Fibroblast of lung (primary cell): ENCODE measurements at places on chromosomes 6 and 20. TPM values are rescaled to one million over a fixed set of nuclear protein-coding genes. Genes with fewer than 3 reads are reported as not detected.
A peak's percentile ranks its signal among the peaks of the same experiment; 100 is the strongest.

DNA sequence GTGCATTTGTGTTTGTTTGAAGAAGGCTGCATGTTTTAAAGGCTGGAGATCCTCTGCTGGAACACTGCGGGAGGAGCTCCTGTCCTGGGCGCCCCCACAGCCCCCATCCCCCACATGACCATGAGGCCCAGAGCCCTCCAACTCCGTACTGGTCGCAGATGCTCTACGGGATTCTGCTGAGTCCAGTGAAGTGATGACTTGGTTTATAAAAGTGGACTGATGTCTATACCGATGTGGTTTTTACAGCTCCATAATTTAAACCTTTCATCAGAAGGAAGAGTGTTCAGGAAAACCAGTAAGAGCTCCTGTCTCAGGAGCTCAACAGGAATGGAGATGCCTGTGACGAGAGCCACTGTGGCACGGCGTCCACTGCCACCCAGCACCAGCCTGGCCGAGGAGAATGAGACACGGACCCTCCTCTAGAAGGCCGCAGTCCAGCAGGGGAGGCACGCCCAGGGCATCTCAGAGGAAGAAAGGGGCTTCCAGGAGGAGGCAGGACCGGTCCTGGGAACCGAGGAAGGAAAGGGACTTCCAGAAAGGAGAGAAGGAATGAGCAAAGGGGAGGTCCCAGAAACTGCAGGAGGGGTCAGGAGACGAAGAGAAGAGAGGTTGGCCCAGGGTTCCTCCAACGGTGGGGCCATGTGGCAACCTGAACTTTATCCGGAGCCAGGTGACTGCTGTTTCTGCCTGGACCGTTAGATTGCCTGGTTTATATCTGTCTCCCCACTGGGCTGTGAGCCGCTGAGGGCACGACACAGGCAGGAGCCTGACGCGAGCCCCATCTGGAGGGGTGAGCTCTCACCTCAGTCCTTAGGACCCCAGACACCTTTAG is 26.9 kb downstream of the BFSP1 start:
- peaks cover 6% of the 10 kb centered on the region for H3K4me1 ChIP-seq
- H3K36me3 ChIP-seq, result no peaks in the 10 kb centered on the region
- DNase-seq, result no peak

The SPATS1 gene
- under 0.01 TPM in 1 of 2 replicates, not detected in the other for total RNA-seq

DNA sequence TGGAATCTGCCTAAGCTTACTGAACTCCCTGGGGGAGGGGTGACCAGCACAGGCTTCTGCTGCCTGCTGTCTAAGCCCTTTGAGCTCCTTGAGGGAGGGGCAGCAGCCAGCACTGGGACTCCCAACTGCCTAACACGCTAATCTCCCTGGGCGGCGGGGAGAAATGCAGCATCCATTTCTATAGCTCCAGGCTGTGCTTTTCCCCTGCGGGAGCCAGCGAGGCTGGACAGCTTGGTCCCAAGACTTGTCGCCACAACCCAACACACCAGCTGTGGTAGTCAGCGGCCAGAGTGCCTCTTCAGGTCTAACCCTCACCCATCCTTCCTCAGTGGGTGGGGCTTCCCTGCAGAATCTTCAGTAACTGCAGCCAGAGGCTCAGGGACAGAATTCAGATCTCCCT is 64.6 kb downstream of the VGLL2 start:
- no peak overlapping the region for H3K4me3 ChIP-seq
- H3K36me3 ChIP-seq, result no peaks in the 10 kb centered on the region
- H3K27ac ChIP-seq, result no peak overlapping the region

DNA sequence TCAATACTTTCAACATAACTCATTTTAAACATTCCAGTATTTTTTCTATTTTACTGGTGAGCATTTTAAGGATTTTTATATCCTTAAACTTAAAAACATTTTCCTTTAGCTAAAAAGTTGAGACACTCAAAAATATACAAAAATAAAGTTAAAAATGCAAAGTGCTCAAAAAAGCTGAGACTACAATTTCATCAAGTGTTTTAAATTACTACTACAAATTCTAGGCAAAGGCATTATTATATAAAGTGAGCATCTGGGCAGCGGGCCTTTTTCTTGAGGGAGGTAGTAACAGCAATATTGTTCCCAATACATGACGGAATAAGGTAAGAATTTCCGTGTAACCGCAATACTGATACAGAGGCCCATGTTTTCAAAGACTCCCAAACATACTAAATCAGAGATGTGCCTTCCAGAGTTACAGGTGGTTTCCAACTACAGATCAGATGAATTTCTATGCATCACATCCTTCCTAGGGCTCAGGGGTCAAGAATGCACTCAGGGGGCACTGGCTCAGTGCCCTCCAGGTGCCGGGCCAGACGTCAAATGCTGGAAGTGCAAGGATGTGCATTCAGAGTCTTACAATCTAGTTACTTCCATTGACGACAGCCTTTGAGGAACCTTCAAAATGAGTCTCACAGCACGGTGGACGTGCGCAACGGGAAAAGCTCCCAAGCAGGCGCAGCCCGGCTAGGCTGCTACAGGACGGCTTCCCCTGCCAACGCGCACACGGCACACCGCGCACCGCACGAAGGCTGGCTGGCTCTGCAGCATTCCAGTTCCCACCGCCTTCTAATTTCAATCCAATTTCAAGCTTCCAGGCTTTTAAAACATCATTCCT is 1.7 kb downstream of the PHF10 start:
- peak overlapping the region; percentile 31 for H3K4me3 ChIP-seq
- peaks cover 2% of the 10 kb centered on the region for H3K4me1 ChIP-seq
- peak; percentile 86 for DNase-seq
- no peaks in the 10 kb centered on the region for H3K36me3 ChIP-seq
- H3K27ac ChIP-seq, result peak overlapping the region; percentile 73
- H3K27me3 ChIP-seq, result no peaks in the 10 kb centered on the region

DNA sequence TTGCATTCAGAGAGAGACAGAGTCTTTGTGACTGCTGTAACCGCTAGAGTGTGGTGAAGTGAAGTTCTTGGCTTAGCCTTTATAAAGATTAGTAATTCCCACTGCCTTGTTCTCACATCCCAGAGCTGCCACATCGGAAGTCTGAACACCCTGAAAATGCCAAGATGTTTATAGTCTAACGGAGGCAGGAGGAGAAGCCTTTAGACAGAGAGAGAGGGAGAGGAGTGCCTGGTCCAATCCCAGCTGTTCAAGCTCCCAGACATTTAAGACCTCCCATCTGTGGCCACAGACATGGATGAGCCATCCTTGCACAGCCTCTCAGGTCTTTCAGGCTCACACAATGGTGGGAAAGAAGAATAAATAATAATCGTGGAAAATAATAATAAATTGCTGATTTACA is 1422.8 kb upstream of the EYS start:
- no peak overlapping the region for H3K4me3 ChIP-seq
- no peaks in the 10 kb centered on the region for H3K4me1 ChIP-seq
- DNase-seq, result peak; percentile 2
- no peaks in the 10 kb centered on the region for H3K27me3 ChIP-seq

DNA sequence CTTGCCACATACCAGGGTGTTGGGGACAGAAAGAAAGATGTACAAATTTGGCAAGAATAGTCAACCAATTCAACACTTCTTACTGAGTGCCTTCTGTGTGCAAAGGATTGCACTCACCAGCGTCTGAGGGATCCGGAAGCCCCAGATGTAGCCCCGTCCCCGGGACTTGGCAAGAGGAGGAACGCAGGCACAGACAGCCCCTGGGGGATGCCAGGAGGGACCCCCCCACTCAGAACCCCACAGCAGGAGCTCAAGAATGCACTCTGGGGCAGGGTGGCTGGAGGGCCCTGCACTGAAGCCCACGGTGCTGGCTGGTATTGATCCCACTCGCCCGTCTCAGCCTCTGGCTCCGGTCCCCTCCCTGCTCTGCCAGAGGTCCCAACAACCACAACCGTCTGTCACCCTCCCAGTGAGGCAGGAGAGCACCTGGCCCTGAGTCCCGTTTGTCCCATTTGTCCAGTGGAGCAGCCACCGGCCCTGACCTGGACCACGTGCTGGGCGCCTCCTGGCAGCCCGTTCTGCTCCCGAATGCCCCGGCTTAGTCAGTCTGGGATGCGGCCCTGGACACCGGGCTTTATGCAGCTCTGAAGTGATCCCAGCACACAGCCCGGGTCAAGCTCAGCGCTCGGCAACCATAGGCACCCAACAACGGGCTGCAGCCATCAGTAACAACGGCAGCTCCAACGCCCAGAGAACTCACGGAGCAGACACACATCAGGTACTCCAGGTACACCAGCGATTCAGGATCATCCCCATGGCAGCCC is 128.7 kb downstream of the DLL1 start:
- no peaks in the 10 kb centered on the region for H3K4me1 ChIP-seq
- H3K36me3 ChIP-seq, result no peaks in the 10 kb centered on the region
- DNase-seq, result no peak
- H3K4me3 ChIP-seq, result no peak overlapping the region
- no peaks in the 10 kb centered on the region for H3K27me3 ChIP-seq
- H3K27ac ChIP-seq, result no peak overlapping the region

The POU5F1 gene
- under 0.01 TPM in 2 replicates for total RNA-seq

The TSHZ2 gene
- 2.6 and 5.4 TPM in 2 replicates for total RNA-seq

The SLC35F1 gene
- under 0.01 and 0.17 TPM in 2 replicates for total RNA-seq

DNA sequence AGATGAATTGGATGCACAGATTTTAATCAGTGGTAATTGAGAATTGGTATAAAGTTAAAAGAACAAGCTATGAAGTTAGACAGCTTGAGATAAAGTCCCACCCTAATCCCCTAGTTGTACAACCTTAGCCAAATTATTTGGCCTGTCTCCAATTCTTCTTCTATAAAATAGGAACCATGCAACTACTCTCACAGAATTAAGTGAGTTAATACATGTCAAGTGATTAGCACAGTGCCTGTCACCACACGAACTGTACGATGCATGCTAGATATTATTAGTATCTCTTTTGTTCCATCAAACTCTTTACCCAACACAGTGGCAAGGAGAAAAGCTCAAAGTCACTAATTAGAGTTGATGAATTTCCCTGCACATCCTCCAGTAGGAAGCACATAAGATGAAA is 44.7 kb downstream of the MBOAT1 start:
- no peak overlapping the region for H3K27ac ChIP-seq
- no peaks in the 10 kb centered on the region for H3K36me3 ChIP-seq
- H3K27me3 ChIP-seq, result no peaks in the 10 kb centered on the region
- H3K4me1 ChIP-seq, result no peaks in the 10 kb centered on the region
- no peak overlapping the region for H3K4me3 ChIP-seq

- no peak for DNase-seq
- no peak overlapping the region for H3K4me3 ChIP-seq
- no peaks in the 10 kb centered on the region for H3K36me3 ChIP-seq
- H3K27me3 ChIP-seq, result no peaks in the 10 kb centered on the region
- H3K27ac ChIP-seq, result no peak overlapping the region
Observed at GRCh38 chr20:42020316-42020715, 402.1 kb upstream of the CHD6 start.

The MYH7B gene
- total RNA-seq, result 0.26 and 0.33 TPM in 2 replicates
